RPMI7951 (cell line): ENCODE measurements at places on chromosomes 7 and 10. TPM values are rescaled to one million over a fixed set of nuclear protein-coding genes. Genes with fewer than 3 reads are reported as not detected.

DNA sequence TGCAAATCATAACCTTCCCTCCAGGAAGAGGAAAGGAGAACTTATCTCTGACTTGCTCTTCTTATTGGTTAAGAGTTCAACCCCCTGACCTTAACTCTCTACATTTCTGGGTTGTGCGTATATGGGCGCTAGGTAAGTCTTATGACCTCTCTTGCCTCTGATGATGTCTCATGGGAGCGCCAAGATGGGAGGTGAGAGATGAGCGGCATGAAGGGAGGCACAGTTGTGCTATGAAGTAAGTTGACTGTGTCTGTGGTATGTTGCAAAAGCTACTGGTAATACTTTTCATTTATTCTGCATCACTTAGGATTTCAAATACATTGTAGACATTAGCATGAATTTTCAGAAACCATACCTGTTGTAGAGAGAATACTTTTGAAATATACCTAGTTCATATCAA lies 59.0 kb downstream of the EXOC6 start:
- DNase-seq, result no peak

DNA sequence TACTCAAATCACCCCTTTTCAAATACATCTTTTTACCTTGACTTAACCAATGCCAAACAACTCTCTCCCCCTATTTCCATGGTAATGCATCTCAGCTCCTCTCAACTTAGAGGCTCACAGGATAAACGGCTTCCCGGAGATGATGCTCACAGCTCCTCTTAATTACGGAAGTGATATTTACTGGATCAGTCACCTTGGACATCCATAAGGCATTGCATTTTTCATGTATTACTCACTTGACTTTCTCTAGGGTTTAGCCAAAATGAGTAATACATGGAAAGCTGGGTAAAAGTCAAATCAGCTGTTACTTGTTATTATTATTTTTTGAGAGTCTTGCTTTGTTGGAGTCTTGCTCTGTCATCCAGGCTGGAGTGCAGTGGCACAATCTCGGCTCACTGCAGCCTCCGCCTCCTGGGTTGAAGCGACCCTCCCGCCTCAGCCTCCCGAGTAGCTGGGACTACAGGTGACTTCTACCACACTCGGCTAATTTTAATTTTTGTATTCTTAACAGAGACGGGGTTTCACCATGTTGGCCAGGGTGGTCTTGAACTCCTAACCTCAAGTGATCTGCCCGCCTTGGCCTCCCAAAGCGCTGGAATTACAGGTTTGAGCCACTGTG lies 73.3 kb upstream of the RHEB start:
- DNase-seq, result peak; percentile 92

GRCh38 chr10:71921324-71922027 lies 42.7 kb upstream of the CHST3 start:
- peak; percentile 39 for DNase-seq

DNA sequence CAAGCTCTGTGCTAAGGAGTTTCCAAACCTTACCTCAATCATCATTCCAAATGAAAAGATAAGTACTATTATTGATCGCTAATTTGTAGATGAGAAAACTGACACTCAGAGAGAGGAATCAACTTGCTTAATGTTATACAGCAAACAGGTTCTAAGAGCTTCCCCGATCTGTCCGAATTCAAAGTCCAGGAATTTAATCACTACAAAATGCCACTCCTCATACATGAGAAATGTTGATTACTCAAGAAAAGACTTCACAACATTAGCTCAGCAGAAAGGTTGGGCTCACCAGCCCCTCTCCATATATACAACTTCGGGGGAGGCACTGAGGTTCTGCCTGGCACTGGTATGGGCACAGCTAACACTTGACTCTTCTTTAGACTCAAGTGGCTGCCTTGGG lies 80.7 kb downstream of the SLC16A9 start:
- DNase-seq, result no peak

- DNase-seq, result no peak
These were observed 131.1 kb upstream of the MGMT start for GRCh38 chr10:129335942-129336341.

- peak; percentile 53 for DNase-seq
These were observed 51.2 kb upstream of the LAMB4 start for GRCh38 chr7:108181073-108181985.

GRCh38 chr7:150866932-150867564 lies 14.7 kb downstream of the AOC1 start:
- no peak for DNase-seq

GRCh38 chr7:137074391-137075030 lies 206.1 kb downstream of the CHRM2 start:
- DNase-seq, result peak; percentile 5

GRCh38 chr10:32153931-32154330 lies 97.7 kb upstream of the KIF5B start:
- DNase-seq, result no peak

DNA sequence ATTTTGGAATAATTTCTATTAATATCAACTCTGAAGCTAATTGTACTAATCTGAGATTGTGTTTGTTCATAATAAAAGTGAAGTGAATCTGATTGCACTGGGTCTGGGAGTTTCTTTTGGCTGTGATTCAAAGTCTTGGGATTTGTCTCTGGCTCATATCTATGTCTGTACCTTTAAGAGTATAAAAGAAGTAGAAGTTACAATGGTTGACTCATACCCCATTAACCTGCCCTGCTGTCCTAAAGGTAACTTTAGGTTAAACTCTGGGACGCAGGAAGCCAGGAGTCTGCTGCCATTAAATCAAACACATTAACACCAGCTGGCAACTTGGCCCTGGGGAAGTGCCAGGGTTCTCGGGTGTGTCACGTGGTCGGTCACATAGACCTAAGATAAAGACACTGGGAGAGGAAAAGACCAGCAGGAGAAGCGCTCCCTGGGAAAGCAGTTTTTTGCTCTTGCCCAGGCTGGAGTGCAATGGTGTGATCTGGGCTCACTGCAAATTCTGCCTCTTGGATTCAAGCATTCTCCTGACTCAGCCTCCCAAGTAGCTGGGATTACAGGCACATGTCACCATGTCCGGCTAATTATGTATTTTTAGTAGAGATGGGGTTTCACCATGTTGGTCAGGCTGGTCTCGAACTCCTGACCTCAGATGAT lies 17.8 kb downstream of the SCD start:
- peak; percentile 86 for DNase-seq

- no peak for DNase-seq
These were observed 504.6 kb upstream of the MKI67 start for GRCh38 chr10:128630787-128631252.

DNA sequence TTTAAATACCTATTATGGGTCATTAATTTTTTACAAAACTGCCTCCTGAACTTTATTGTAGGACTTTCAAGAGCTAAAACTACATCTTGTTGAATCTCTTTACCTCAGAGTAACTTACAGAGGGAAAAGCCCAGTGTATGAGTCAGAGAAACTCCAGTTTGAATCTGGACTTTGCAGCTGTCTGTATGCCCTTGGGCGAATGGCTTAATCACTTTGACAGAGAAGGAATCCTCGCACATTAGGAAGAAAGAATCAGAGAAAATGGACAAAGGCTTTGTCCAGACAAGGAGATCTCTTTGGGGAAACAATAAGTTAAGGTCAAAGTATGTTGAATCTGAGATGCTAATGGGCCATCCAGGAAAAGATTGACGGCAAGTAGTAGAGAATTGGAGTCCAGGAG lies 484.2 kb upstream of the CELF2 start:
- DNase-seq, result peak; percentile 49

DNA sequence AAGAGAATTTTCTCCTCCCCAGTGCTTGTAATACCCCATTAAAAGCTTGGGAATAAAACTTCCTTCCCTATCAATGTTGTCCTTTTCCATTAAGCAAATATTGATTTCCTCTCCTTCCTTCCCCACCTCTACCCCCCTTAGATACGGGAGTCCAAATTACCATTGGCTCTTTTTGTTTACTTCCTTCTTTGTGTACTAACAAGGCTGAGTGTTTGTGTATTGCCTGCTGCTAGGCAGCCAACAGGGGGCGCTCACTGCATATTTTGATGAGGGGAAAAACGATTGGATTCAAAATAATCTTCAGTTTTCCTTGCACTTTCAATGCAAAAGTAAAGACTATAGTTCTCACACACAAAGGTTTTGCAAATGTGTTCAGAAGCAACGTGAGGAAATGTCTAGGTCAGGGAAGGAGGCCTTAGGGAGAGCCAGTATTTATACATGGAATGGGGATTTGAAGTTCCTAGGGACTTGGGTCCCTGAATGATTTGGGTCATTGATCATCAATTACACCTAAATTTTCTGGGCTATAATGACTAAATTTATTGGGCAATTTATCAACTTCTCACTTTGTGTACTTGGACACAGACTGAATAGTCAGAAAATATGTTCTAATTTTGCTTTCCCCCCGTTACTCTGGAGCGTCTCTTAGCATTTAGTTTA lies 23.6 kb upstream of the VPS41 start:
- peak; percentile 46 for DNase-seq

DNA sequence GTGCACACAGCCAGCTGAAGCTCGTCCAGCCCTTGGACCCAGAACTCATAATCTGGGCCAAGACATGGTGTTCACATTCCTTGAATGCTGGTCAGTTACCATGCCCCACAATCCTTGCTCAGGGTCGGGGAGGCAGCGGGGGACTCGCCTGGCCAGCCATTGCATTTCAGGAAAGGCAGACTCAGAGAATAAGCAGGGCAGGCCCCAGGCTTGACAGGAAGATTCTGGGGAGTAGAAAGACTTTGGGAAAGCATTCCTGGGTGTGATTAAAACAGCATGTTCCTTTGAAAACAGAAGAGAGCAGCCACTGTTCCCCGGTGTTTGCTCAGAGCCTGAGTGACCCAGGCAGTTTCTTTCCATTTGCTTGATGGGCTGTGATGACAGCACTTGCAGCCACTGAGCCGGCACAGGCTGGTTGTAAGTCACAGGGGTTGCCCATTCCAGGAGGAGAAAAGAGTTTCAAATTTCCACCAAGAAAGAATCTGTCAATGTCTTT lies 473.7 kb downstream of the TYW1 start:
- no peak for DNase-seq

DNA sequence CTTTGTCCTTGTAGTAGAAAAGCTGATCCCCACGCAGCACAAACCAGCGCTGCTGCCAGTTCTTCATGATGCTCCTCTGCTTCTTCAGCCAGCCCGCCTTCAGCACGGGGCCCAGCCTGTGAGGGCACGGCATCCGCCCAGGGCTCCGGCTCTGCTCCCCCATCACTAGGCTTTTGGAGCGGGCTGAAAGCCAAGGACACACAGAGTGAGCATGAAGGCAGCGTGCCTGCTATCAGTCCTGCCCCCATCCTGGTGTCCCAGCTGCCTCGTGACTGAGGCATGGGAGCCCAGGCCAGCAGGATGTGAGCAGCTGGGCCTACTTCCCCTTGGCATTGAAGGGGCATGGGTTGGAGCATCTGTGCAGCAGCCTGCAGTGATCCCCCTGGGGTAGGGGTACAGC lies 21.9 kb downstream of the ARHGAP22 start:
- no peak for DNase-seq

GRCh38 chr7:135712182-135712782 lies 15.7 kb downstream of the SLC13A4 start:
- peak; percentile 38 for DNase-seq

DNA sequence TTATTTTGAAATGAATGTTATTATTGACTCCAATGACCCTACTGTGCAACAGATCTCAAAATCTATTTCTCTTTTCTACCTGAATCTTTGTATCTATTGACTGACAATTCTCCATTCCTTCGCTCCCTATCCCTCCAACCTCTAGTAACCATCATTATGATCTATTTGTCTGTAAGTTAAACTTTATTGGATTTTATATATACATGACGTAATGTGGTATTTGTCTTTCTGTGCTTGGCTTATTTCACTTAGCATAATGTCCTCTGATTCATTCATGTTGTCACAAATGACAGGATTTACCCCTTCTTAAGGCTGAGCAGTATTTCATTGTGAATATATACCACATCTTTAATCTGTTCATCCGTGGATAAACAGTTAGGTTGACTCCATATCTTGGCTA lies 200.4 kb upstream of the SORCS1 start:
- no peak for DNase-seq

- no peak for DNase-seq
These were observed 9.3 kb upstream of the SLC25A13 start for GRCh38 chr7:96331233-96331632.

DNA sequence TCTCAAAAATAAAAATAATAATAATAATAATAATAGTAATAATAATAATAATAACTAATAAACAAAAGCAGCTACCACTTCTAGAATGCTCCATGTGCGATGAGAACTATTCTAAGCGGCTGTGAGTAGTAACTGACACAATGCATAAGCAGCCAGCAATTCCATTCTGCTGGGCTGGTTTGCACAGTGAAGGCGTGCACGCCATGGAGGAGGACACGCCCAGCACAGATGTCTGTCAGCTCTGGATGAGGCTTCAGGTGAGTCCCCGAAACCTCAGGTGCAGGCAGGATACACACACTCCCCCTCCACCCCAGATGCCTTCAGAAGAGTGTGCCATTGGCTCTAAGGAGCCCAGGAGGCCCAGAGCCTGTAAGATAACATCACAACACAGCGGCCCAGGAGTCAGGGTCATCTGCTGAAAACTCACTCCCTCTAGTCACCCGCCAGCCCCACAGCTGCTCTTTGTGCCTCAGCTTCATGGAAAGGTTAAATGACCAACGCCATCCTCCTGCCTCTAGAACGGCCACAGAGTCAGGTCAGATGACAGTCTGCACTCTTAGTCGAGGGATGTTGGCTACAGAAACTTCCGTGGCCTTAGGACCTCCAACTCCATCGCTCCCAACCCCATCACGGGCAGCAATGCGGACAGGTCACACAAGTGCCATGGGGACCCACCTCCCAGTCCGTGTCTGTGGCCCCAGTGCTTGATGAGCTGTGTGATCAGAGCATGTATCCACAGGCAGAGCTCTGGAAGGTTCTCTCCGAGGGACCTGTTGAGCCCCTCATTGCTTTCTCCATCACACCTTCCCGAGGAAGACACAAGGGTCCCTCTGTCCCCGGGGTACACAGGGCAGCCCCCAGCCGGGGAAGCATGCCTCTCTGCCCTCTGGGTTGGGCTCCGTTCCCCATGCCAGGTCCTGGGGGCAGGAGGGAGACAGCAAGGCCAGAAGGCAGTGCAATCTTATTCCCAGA lies 103.9 kb downstream of the CTBP2 start:
- no peak for DNase-seq

GRCh38 chr10:62715383-62715782 lies 89.1 kb upstream of the ADO start:
- no peak for DNase-seq

- no peak for DNase-seq
These were observed 230.9 kb downstream of the ZEB1 start for GRCh38 chr10:31549896-31550295.

- DNase-seq, result no peak
These were observed 146.3 kb upstream of the CELF2 start for GRCh38 chr10:10871352-10871751.

Gene RALA
- total RNA-seq, result 18.7 and 19.2 TPM in 2 replicates

Gene ANKRD30A
- total RNA-seq, result not detected in 2 replicates

Gene UCMA
- total RNA-seq, result not detected in 2 replicates

Gene IL2RA
- total RNA-seq, result not detected in 2 replicates

Gene ATOH7
- total RNA-seq, result 0.10 TPM in 1 of 2 replicates, not detected in the other

Gene CLDN4
- 0.49 and 1.2 TPM in 2 replicates for total RNA-seq

Gene VIM
- total RNA-seq, result 11,641 and 12,249 TPM in 2 replicates
